ENCODE measurements at places on chromosomes 4 and X.

DNA sequence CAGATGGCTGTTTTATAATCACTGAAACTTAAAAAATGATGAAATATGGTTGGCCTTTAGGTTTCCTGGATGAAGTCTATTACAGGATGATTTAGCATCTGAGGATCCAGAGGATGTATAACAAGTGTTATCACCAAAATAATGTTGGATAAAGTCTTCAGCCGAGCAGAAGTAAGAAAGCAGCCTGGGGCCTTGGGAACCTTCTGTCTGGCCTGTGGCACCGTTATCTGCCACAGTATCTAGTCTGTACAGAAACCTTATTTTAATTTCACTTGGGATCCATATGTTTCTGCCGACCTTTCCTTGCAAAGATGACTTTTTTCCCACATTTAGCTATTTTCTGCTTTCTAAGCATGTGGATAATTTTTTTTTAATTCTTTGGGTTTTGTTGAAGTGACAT is 20.5 kb upstream of the ANTXR2 start:
- no peak for DNase-seq

- DNase-seq = no peak
Measured at GRCh38 chrX:131270080-131270479, 19.0 kb downstream of the IGSF1 start.

- DNase-seq = no peak
Measured at GRCh38 chrX:42128020-42128419, 204.7 kb upstream of the CASK start.

DNA sequence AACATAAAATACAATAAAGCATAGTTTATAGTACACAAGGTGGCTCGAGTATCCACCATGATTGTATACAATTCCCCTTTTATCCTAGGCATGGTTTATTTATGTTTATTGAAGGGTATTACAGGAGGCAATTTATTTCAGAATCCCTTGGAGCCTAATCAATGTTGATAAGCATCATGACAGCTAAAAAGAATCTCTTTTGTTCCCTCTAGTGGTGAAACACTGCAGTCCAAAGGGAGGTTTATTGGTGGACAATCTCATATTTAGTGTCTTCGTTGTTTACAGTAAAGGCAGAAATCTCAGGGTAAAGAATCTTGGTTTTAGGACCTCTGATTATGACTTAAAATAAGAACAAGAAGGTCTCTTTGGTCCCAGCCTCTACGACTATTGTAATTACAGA is 1712.5 kb downstream of the C4orf33 start:
- peak; percentile 22 for DNase-seq

- DNase-seq = peak; percentile 72
Measured at GRCh38 chr4:144449611-144450010, 196.3 kb upstream of the HHIP start.
